ENCODE measurements at places on chromosomes 6 and 20.
A peak's percentile ranks its signal among the peaks of the same experiment; 100 is the strongest.

DNA sequence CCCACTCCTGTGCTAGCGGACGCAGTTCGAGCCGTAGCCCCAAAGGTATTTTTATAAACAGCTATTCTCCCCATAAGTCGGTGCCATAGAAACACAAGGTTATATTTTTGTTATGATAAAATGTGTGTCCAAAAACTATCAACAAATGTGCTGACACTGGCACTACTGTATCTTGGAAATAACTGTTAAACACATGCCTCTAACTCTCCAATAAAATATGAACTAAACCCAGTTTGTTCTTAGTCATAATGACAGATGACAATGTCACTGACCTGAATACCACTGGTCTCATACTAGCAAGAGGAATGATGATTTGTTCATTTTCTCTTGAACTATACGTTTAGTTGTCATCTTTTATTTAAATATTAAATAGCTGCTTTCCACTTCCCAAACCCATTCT lies 51.4 kb upstream of the NUP153 start:
- DNase-seq: no peak

DNA sequence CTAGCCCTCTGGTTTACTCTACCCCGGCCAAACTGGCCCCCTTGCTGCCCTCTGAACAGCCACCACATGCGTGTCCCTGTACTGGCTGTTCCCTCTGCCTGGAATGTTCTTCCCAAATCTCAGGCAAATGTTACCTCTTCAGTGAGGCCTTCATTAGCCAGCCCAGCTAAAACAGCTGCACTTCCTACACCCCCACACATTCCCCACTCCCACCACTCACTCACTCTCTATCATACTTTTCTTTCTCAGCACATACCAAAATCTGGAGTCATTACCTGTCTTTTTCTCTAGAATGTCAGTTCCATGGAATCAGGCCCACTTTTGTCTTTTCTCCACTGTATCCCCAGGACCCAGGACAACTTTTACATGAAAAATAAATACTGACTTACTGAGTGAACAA lies 401.2 kb upstream of the SULF2 start:
- DNase-seq: no peak

- DNase-seq: no peak
Measured at GRCh38 chr20:5364997-5365597, 48.3 kb upstream of the PROKR2 start.

GRCh38 chr6:52538252-52538900 lies 38.5 kb downstream of the TRAM2 start:
- DNase-seq: no peak

DNA sequence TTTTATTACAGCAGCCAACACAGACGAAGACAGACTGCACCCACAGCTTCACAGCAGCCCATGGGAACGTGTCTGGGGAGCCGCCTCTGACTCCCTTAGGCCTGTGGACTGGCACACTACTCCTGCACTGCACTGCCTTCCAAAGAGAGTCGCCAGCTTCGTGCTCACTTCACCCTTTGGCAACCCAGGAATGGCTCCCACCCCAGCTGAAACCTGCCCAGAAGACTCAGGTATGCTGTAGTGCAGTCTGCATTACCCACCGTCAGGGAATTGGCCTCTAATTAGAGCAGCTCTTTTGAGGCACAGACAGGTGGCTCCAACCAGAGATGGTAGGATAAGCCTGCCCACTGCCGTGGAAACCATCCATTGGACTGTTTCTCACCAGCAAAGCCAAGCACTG lies 39.9 kb upstream of the FRMD1 start:
- DNase-seq: no peak

GRCh38 chr6:38527371-38527770 lies 112.4 kb downstream of the BTBD9 start:
- no peak for DNase-seq

DNA sequence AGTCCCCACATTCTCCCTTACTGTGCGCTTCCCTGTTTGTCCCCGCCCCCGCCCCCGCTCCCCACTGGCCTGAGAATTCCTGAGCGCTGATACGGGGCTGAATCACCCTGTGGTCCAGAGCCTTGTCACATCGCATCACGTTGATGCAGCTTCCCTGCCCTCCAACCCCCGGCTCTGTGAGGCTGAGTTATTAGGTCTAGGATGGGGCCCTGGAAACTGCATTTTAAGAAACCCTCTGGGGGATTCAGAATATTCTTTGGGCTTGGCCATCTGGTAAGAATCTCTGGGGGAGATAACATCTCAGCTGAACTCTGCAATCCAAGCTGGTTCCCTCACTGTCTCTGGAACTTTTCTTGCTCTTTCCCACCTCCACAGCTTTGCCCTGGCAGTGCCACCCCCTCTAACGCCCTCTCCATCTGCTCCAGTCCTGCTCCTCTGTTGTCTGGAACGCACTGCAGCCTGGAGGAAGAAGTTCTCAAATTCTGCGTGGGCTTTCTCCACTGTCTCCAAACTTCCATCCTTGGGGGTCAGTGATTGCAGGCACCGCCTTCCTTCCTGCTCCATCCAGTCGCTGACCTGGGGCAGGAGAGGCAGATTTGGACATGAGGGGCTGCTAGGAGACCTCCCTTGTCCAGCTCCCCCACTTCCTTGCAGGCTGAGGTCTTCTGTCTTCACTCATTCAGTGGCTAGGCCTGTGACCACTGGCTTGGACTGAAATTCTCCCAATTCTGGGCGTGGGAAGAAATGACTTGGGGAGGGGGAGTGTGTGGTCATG lies 42.6 kb downstream of the KIAA1755 start:
- peak; percentile 54 for DNase-seq

GRCh38 chr20:48684501-48685041 lies 143.2 kb downstream of the PREX1 start:
- peak; percentile 63 for DNase-seq

DNA sequence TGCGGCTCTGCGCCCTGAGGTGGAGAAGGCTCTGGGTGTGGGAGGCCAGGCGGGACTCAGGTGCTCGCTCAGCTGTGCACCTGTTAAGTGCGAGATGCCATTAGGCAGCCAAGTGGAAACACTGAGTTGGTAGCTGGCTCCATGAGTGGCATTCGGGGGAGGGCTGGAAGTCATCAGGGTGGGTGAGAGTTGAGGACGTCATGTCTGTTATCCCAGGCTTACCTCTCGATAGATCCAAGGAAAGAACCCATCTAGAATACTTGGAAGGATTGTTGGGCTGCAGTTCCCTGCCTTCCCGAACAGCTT lies 41.3 kb downstream of the TAF8 start:
- no peak for DNase-seq

GRCh38 chr6:110720066-110720465 lies 95.2 kb downstream of the CDK19 start:
- peak; percentile 80 for DNase-seq

- no peak for DNase-seq
Measured at GRCh38 chr6:36130667-36131510, 576 bp downstream of the MAPK13 start.

All from COLO829 (cell line).